Activated CD8-positive, alpha-beta memory T cell treated with anti-CD3 and anti-CD28 coated beads for 24 hours (primary cell): ENCODE measurements at places on chromosomes 6 and 20.

DNA sequence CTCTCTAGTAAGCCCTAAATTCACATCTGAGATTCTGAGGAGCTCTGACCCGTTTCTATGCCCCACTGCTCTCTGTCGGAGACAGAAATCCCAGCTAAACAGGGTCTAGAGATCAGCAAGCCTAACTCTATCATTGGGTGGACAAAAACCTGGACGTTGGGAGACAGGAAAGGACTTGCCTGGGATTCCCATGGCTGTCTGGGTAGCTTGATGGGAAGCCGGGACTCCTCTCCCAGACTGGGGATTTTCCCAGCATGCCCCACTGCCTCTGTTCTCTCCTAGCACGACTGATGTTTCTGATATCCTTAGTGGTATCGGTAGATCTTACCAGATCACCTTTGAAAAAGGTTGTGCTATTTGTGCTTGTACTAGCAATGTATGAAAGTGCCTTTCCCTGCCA lies 22.9 kb downstream of the DUSP22 start:
- DNase-seq = no peak

GRCh38 chr20:25299806-25300205 lies 51.9 kb downstream of the PYGB start:
- DNase-seq = no peak

DNA sequence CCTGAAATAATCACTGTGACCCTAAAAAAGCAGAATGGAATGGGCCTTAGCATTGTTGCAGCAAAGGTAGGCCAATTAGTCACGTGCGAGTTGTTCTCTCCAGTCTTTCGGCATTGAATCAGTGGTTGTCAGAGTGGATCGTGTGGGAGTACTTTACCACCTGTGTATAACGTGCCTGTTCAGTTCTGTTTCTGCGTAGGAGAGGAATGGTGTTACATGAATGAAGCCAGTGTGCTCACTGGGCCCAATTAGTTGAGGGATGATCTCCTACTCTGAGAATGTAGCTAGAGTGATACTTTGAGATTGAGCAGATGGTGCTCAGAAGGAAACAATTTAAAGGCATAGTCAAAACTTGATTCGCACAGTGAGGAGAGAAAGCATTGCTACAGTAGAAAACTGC lies 72.4 kb upstream of the KIF25 start:
- no peak for DNase-seq

DNA sequence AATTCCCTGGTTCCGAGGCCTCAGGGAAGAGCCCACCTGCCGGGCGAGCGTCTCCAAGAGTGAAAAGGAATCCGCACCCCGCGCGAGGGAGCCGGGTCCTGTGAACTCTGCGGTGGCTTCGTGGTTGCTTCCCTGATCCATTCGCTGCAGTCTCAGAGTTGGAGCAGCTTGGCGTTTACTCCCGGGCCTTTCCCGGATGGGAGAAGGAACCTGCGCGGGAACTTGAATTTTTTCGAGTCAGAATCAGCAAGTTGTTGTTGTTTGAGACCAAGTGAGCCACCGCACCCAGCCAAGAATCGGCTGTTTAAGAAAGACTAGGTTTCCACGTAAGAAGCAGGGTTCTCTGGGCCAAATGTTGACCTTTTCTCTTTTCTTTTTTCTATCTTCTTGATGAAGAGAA lies 12.9 kb downstream of the PRSS16 start:
- DNase-seq = no peak

- no peak for DNase-seq
Observed at GRCh38 chr6:68194846-68195478, 440.1 kb upstream of the ADGRB3 start.

GRCh38 chr6:136593748-136594490 lies 43.7 kb upstream of the MAP7 start:
- peak; percentile 61 for DNase-seq

- DNase-seq = peak; percentile 88
Observed at GRCh38 chr20:54103067-54103761, 32.8 kb upstream of the BCAS1 start.

DNA sequence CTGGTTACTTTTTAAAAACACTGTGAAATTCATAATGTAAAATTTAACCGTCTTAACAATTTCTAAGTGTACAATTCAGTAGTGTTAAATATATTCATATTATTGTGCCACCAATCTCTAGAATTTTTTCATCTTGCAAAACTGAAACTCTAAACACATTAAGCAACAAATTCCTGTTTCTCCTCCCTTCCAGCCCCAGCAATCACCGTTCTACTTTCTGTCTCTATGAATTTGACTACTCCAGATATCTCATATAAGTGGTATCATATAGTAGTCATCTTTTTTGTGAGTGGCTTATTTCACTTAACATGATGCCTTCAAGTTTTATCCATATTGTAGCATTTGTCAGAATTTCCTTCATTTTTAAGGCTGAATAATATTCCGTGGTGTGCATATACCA lies 44.7 kb downstream of the RSPH3 start:
- no peak for DNase-seq

DNA sequence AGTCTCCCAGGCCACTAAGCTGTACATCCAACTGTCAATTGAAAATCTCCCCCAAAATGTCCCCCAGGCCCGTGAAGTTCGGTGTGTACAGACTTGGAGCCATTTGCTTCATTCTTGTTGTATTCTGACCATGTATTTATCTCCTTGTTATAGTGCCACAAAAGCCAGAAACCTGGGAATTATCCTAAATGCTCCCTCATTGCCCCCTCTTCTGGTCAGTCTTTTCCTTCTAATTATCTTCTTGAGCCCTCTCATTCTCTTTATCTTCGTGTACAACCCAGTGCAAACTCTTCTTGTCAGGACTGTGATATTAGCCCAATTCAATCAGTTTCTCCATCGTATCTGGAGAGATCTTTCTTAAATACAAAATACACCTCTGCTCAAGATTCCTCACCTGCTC lies 64.7 kb downstream of the RFX6 start:
- DNase-seq = no peak

DNA sequence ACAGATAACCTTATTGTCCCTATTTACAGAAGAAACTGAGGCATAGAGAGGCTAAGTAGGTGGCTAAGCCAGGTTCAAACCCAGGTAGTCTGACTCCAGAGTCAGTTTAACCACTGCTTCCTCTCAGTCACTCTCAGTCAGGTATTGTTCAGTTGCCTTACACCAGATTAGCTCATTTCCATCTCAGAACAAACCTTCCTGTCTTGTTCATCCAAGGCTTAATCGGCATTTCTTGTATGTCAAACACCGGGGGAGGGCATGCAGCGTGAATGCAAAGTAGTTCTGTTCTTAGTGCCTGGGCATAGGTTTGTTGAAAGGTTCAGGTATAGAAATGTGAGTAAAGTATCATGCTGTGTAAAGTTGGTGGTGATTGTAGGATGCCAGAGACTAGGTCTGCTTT lies 51.7 kb downstream of the CTNNBL1 start:
- DNase-seq = no peak
